Body of pancreas (tissue), 4 donors: ENCODE measurements at places on chromosomes 2 and 18.

- H3K27ac ChIP-seq = peak overlapping the region; percentile 98
- peaks cover 23% of the 10 kb centered on the region for H3K4me1 ChIP-seq
- H3K36me3 ChIP-seq = no peaks in the 10 kb centered on the region
- peak; percentile 62 for DNase-seq
- H3K27me3 ChIP-seq = no peaks in the 10 kb centered on the region
Measured at GRCh38 chr2:61538920-61539520, 864 bp upstream of the XPO1 start.

- no peak overlapping the region for H3K27ac ChIP-seq
- no peaks in the 10 kb centered on the region for H3K36me3 ChIP-seq
- no peak overlapping the region for H3K4me3 ChIP-seq
- no peaks in the 10 kb centered on the region for H3K27me3 ChIP-seq
- DNase-seq = no peak
- H3K4me1 ChIP-seq = peaks cover 25% of the 10 kb centered on the region
Measured at GRCh38 chr2:207833251-207833751, 63.6 kb upstream of the FZD5 start.

DNA sequence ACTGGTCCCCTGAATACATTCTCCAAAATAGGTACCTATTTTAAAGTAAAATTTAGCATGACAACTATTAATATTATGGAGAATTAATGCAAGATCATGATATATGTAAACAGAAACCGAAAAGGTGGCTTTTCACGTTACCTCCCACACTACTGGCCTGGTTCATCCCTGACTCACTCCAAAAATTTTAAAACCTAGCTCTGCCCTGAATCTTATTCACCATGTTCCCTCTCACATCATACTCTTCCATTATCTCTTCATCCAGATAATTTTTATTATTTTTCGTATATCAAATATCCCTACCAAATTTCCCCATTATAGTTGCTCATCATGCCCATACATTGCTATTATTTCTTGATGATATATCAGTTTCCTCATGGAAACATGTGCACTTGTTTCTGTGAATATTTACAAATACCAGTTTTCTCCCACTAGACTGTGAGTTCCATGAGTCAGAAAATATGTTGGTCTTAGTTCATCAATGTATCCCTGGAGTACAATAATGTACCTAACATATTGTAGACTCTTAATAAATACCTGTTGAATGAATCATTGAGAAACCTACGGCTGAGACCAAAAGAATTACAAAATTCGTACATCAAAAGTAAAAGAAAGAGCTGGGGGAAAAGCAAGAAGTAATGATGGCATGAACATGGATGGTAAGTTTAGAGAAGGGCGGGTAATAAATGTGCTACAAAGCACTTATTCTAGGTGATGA is 360.1 kb upstream of the CHAC2 start:
- no peak overlapping the region for H3K4me3 ChIP-seq

- no peaks in the 10 kb centered on the region for H3K36me3 ChIP-seq
- DNase-seq = no peak
- no peaks in the 10 kb centered on the region for H3K27me3 ChIP-seq
- H3K27ac ChIP-seq = no peak overlapping the region
Measured at GRCh38 chr2:121943285-121943684, 187.8 kb downstream of the TSN start.

- DNase-seq = peak; percentile 63
- peaks cover 26% of the 10 kb centered on the region for H3K4me1 ChIP-seq
- no peaks in the 10 kb centered on the region for H3K36me3 ChIP-seq
Measured at GRCh38 chr2:74548900-74549826, 4.6 kb downstream of the LOXL3 start.

DNA sequence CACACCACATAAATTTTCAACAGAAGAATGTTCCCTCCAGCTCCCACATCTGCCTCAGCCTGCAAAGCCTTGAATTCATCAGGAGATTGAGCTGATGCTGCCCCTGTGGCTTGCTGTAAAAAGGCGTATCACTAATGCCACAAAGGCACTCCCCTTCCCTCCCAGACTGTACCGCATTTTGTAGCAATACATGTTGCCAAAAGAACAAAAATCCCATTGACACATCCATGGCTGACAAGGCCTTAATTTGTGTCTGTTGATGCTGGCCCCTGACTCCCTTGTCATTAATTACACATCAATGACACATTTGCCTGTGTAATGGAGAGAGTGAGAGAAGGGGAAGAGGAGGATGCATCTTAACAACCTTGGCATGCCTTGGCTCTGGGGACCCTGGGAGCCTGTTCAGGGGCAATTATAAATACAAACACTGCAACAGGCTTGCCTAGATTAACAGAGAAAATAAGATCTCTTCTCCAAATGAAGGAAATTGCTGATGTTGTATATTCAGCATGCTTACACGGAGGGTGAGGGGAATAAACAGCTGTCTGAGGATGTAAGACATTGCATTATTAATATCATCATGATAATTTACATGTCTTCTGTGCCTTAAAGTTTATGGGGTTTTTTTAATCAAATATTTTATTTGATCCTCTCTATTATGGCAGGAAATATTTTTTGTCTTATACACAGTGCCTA is 264.0 kb downstream of the SUCLG1 start:
- H3K4me1 ChIP-seq = no peaks in the 10 kb centered on the region
- H3K27ac ChIP-seq = no peak overlapping the region
- DNase-seq = no peak
- H3K4me3 ChIP-seq = no peak overlapping the region
- H3K36me3 ChIP-seq = no peaks in the 10 kb centered on the region
